Fibroblast of lung (primary cell): ENCODE measurements at places on chromosomes 7 and 10.
A peak's percentile ranks its signal among the peaks of the same experiment; 100 is the strongest.

- DNase-seq: no peak
Observed at GRCh38 chr10:6363511-6363910, 160.8 kb downstream of the PFKFB3 start.

- DNase-seq: no peak
Observed at GRCh38 chr10:69049566-69049961, 38.3 kb upstream of the SRGN start.

DNA sequence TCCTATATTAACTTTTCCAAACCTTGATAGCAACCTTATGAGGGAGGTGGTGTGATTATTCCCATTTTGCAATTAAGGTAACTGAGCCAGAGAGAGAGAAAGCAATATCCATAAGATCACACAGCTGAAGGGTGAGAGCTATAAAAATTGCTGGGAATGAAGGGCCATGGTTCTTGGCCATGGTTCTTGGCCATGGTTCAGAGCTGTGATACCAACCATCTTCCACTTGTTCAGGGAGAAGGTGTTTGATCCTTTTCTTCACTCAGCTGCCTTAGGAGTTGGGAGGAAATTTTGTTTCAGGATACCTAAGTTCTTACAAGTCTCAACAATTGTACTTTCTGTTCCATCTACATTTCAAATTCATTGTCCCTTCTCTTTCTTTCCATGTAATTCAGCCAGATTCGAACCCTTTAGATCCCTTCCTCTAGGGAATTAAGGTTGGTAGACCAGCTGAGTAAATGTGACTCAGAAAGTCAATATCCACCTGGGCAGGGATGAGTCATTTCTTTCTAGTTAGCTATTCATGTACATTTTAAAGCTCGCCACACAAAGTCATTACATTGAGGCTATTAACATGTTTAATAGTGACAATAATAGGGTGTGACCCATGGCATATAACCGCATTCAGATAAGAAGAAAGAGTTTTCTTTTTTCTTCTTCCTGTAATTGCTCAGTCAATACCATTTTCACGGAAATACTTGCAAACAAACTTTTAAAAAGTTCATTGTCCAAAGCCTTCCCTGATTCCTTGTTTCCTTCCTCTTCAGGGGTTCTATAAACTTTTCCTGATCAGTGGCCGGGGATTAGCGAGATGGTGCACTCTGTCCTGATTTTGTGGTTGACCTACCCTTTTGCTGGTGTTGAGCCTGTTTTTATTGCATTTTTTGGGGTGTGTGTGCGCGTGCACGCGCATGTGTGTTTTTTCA lies 143.4 kb downstream of the TCF7L2 start:
- DNase-seq: peak; percentile 77

DNA sequence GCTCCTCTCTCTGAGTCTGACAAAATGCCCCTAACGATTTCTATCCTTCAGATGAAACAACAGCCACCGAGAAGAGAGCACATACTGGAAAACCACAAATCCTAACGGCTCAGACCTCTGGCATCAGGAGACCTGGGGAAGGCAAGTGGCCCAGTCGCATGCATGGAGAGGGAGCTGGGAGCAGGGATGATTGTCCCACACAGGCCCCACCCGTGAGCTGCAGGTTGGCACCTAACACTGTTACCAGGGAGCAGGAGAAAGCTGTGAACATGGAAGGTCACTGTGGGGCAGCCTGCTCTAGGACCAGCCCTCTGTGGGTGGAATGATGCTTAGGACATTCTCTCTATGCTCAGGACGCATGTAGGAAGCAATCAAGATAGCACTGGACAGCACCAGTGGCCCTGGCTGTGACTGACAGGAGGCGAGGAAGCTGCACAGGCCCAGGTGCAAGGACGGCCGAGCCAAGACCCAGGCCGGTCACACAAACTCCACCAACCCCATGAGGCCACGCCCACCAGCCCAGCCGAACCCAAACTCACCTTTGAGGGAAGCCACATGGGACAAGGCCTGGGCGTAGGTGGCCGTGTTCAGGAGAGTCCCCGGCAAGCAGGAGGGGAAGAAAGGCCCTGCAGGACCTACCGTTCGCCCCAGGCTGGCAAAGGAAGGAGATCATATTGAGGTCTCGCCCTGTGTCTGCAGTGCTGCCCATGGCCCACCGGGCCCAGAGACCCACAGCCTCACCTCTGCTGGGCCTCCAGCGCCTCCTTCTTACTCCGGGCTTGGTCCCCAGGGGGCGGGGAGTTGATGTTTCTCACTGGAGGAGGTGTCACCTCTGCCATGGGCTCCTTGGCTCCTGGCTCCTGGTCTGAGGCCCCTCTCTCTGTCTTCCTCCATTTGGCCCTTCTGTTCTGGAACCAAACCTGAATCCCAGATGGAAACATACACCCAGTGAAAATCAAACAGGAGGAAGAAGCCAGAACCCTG lies 9.7 kb downstream of the DRGX start:
- no peak for DNase-seq

GRCh38 chr10:48658243-48658974 lies 26.3 kb upstream of the WDFY4 start:
- peak; percentile 61 for DNase-seq

DNA sequence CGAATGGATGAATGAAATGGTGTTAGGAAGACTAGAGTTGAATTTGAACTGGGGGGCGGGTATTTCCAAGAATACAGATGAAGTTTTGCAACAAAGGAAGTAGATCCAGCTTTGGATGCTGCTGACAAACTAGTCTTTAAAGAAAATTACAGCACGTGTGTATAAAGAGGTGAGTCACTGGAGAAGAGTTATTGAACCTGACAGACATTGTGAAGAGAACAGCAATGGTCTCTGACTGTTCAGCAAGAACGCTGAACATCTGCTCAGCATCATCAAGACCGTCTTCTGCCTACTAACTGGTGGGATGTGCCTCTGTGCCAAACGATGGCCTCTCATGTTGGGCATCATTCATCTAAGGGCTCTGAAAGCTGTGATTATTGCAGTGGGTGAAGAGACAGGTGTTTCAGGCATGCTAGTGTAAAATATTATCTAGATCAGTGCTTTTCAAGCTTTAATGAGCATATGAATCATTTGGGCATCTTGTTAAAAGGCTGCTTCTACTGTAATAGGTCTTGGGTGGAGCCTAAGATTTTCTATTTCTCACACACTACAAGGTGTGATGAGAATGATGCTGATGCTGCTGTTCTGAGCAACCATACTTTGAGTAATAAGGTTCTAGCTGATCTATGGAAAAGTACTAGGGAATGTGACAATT lies 291.3 kb downstream of the PTEN start:
- peak; percentile 46 for DNase-seq

GRCh38 chr10:64881257-64881656 lies 1360.1 kb downstream of the REEP3 start:
- no peak for DNase-seq

DNA sequence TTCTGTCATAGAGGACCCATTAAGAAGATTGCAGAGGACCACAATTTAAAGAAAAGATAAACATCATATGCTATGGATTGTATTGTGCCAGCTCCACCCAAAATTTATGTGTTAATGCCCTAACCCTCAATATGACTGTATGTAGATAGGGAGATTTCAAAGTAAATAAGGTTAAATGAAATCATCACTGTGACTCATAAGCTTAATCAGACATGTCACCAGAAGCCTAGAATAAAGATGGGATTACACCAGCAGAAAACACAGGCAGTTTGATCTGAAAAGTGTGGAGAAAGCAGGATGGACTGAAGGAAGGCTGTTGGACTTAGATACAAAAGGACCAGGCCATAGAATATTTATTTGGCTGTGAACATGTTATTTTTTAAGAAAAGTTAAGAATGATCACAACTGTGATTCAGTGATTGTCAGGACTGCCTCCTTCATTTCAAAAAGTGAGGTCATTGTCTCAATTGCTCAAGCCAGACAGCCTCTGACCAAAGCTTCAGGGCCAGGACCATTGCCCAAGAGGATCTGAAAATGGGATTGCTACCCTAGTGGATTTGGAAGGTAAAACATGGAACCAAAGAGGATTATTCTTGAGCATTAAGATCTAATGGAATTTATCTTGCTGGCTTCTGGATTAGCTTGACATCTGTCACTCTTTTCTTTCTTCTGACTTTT lies 270.8 kb upstream of the POM121L12 start:
- no peak for DNase-seq

DNA sequence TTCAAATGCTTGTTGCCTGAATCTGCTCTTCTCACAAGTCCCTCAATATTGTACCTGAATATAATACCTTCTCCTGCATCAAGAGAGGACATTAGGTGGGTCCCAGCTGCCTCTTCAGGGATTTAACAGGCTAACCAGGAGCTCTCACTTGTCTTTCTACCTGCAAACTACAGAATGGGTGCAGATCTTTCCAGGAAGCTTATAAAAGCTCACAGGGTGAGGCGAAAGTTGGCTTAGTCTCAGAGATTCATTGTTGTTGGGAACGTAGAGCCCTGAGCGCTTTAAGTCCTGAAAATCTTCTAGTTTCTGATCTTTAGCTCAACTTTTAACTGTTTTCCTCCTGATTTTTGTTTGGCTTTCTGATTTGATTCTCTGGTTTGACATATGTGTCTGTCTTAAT lies 25.0 kb downstream of the PLAU start:
- no peak for DNase-seq

GRCh38 chr7:2399848-2400587 lies 3.4 kb upstream of the CHST12 start:
- DNase-seq: peak; percentile 94
